ENCODE measurements at places on chromosomes 7 and 10. TPM values are rescaled to one million over a fixed set of nuclear protein-coding genes. Genes with fewer than 3 reads are reported as not detected.

The AGR3 gene
- total RNA-seq, result not detected

GRCh38 chr10:129953119-129954051, 10.7 kb downstream of the EBF3 start:
- no peak for DNase-seq
- peaks cover 28% of the 10 kb centered on the region for H3K27me3 ChIP-seq
- peaks cover 6% of the 10 kb centered on the region for H3K4me1 ChIP-seq
- no peaks in the 10 kb centered on the region for H3K36me3 ChIP-seq
- H3K4me3 ChIP-seq, result no peak overlapping the region

DNA sequence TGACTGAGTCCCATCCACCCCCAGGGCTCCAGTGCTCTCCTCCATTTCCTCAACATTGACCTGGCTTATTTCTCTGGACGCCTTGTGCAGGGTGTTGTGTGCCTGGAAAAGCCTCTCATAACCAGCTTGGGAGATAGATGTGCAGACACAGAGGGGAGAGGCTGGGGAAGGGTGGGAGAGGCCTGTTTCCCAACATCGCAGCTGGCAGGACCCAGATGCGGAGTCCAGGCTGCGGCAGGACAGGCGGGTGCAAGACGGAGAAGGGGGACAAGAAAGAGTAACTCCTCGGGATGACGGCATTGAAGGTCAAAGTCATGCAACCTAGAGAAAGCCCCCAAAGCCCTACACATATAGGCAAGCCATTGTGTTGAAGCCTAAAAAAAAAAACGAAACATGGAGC, 54.1 kb upstream of the ANTXRL start:
- no peaks in the 10 kb centered on the region for H3K27me3 ChIP-seq
- H3K4me3 ChIP-seq, result no peak overlapping the region
- no peak overlapping the region for H3K27ac ChIP-seq
- no peak for DNase-seq

DNA sequence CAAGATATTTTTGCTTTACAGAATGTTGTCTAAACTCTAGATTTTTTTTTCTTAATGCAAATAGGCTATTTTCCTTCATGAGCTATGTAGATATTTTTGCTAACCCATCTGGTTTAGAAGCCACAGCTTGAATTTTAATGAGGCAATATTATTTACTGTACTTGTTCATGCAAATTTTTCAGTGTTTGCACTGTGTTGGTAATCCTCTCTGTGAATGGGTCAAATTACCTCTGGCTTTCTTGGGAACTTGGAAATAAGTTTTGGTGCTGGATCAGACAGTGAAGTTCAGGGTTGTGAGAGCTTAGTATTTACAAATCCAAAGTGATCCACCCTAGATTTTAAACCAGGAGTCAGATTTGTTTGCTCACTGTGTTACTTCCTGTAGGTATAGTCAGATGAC, 686.9 kb downstream of the NXPH1 start:
- DNase-seq, result no peak
- H3K4me3 ChIP-seq, result no peak overlapping the region
- H3K27me3 ChIP-seq, result no peaks in the 10 kb centered on the region
- H3K4me1 ChIP-seq, result no peaks in the 10 kb centered on the region

- no peak overlapping the region for H3K27ac ChIP-seq
- H3K27me3 ChIP-seq, result no peaks in the 10 kb centered on the region
- H3K4me3 ChIP-seq, result no peak overlapping the region
- no peaks in the 10 kb centered on the region for H3K4me1 ChIP-seq
- no peak for DNase-seq
These were observed 164.8 kb downstream of the C7orf25 start for GRCh38 chr7:42747044-42747443.

DNA sequence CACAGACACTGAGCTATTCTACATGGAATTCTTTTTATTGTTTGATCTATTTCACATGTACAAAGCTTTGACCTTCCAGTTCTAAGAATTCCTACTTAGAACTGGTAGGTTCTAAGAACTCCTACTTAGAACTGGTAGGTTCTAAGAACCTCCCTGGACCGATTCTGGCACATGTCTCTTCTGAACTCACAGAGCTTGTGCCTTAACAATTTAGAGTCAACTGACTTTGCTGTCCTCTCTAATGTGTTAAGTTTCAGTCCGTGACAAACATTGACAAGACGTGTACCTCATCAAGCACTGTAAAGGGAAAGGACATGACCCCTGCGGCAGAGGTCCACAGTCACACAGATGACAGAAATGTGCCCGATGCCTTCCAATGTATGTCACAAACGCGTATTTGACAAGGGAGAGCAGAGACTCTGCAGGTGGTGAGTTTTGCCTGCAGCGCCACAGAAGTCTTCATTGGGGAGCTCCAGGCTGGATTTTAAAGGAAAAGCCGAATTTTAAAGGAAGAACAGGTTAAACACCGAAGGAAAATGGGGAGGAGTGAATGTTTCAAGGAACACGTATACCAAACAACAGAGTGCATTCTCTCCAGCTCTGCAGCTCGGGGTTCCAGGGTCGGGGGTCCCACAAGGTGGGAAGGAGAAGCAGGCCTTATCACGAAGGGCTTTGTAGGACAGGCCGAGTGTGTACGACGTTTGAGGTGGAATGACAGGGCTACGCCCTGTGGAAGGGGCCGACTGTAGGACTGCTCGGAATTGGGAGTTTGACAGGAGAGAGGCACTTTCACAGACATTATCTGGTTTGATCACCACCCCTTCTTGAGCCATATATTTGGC, 161.1 kb upstream of the KLF14 start:
- no peak for DNase-seq
- no peak overlapping the region for H3K4me3 ChIP-seq
- H3K27me3 ChIP-seq, result no peaks in the 10 kb centered on the region
- peaks cover 8% of the 10 kb centered on the region for H3K36me3 ChIP-seq

DNA sequence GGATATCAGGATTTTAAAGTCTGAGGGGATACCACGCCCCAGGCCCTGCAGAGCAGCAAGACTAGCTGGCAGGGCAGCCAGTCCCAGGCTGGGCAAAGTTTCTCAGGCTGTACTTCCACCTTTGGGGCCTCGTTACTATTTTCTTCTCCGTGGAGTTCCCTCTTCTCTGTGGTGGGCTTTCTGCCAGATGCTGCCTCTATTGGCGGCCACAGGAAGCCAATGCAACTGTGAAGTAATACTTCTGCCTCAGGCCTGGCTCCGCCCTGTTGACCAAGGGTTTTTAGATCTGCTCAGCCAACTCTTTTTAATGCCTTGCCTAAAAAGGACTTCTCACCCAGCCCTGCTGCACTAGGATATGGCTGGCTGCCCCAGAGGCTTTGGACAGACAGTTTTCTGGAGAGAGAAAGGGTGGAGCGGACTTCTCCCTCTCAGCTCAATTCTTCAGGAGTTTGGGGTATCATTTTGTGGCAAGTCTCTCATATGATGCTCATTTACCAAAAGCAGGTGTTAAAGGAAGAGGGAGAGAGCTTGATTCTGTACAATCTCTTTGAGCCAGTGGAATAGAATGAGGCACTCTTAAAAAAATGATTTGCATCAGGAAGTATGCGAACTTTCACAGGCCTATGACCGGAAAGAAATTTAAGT, 67.4 kb downstream of the HHEX start:
- no peak for DNase-seq
- no peaks in the 10 kb centered on the region for H3K27me3 ChIP-seq
- peak overlapping the region; percentile 41 for H3K27ac ChIP-seq
- no peak overlapping the region for H3K4me3 ChIP-seq
- H3K36me3 ChIP-seq, result no peaks in the 10 kb centered on the region

- no peak overlapping the region for H3K4me3 ChIP-seq
- H3K4me1 ChIP-seq, result no peaks in the 10 kb centered on the region
- H3K27me3 ChIP-seq, result no peaks in the 10 kb centered on the region
- DNase-seq, result peak; percentile 6
These were observed 51.3 kb downstream of the POLL start for GRCh38 chr10:101536800-101537199.
